ENCODE measurements at places on chromosomes 12 and 14. TPM values are rescaled to one million over a fixed set of nuclear protein-coding genes. Genes with fewer than 3 reads are reported as not detected.

The LETMD1 gene
- 35.6 TPM for total RNA-seq

The APOF gene
- total RNA-seq = not detected

The PLCZ1 gene
- not detected for total RNA-seq

The RPS29 gene
- 2,717 TPM for total RNA-seq
